ENCODE measurements at places on chromosomes 4 and X. TPM values are rescaled to one million over a fixed set of nuclear protein-coding genes. Genes with fewer than 3 reads are reported as not detected.

Gene ZFP92
- polyA plus RNA-seq: 1.3 TPM

Gene COL4A5
- polyA plus RNA-seq: 2.3 TPM

Gene RBM46
- polyA plus RNA-seq: not detected

Gene FREM3
- polyA plus RNA-seq: not detected

Gene GALNTL6
- polyA plus RNA-seq: 0.43 TPM

Gene SSX3
- polyA plus RNA-seq: 79.7 TPM

Gene YY2
- polyA plus RNA-seq: 1.7 TPM

Gene NEUROG2
- 0.07 TPM for polyA plus RNA-seq

Gene IL3RA
- not detected for polyA plus RNA-seq

Gene GLRA2
- not detected for polyA plus RNA-seq

Gene HDAC8
- 21.1 TPM for polyA plus RNA-seq

Gene KLB
- polyA plus RNA-seq: not detected

Gene CLNK
- not detected for polyA plus RNA-seq

Gene SSX5
- polyA plus RNA-seq: 2.2 TPM

Gene UGT2B7
- not detected for polyA plus RNA-seq

Gene GRIA2
- not detected for polyA plus RNA-seq

Gene NHS
- polyA plus RNA-seq: not detected

Gene TLR6
- 0.62 TPM for polyA plus RNA-seq

Gene INTU
- 2.7 TPM for polyA plus RNA-seq

Gene CPLX1
- polyA plus RNA-seq: 0.55 TPM

Gene ENAM
- not detected for polyA plus RNA-seq

Gene MAGEA8
- 2.5 TPM for polyA plus RNA-seq

Gene RHOH
- polyA plus RNA-seq: 32.5 TPM

Gene MAOB
- polyA plus RNA-seq: not detected

Gene PPP2R3B
- polyA plus RNA-seq: 13.6 TPM

Gene TBC1D9
- polyA plus RNA-seq: not detected

Gene GSX2
- not detected for polyA plus RNA-seq

Gene CFAP299
- not detected for polyA plus RNA-seq

Gene ETFDH
- polyA plus RNA-seq: 30.7 TPM

Gene SLC49A3
- polyA plus RNA-seq: 0.41 TPM

Gene PLCXD1
- polyA plus RNA-seq: 57.0 TPM

Gene UTP14A
- 59.9 TPM for polyA plus RNA-seq

Gene ADAM29
- polyA plus RNA-seq: not detected

Gene KLHL4
- polyA plus RNA-seq: not detected

Gene LAP3
- 94.3 TPM for polyA plus RNA-seq

Gene PITX2
- polyA plus RNA-seq: not detected

Gene SHROOM4
- polyA plus RNA-seq: not detected

Gene XAGE2
- polyA plus RNA-seq: not detected

Gene CLDN22
- polyA plus RNA-seq: not detected

Gene TBC1D8B
- polyA plus RNA-seq: 0.30 TPM

Gene TCEAL7
- polyA plus RNA-seq: not detected

Gene TMSB15B
- polyA plus RNA-seq: 0.93 TPM

Gene CENPI
- 13.6 TPM for polyA plus RNA-seq

Gene LSM6
- polyA plus RNA-seq: 99.8 TPM

Gene CT55
- 82.3 TPM for polyA plus RNA-seq

Gene HDX
- not detected for polyA plus RNA-seq

Measured in K562 (cell line).